Activated T-cell treated with anti-CD3 and anti-CD28 coated beads for 1 hour (primary cell): ENCODE measurements at places on chromosomes 1 and 21.
A peak's percentile ranks its signal among the peaks of the same experiment; 100 is the strongest.

GRCh38 chr21:15309721-15310120 lies 244.9 kb upstream of the NRIP1 start:
- DNase-seq: no peak

DNA sequence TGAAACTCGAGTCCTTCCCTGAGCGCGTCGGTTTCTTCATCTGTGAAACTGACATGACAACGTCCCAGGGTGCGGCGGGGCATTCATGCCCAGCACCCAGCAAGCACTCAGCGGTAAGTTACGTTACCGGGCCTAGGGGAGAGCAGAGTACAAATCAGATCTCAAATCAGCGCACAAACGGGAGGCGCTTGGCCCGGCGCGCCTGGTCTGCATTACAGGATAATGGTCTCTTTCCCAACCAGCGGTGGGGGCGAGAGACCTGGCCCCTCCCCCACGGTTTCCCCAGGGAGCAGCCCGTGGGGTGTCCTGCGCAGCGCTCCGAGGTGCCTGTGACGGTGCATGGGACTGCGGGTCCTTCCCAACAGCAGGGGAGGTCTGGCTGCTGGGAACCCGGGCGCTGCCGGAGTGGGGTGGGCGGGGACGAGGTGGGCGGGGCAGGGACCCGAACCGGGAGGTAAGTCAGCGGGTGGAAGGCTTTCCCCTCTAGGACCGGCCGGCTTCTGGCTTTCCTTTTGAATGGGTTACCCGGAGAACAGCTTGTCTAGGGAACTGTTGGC lies 1.0 kb downstream of the TMEM51 start:
- no peak for DNase-seq

- no peak for DNase-seq
These were observed 70.2 kb downstream of the TRIM11 start for GRCh38 chr1:228336308-228337030.

- DNase-seq: no peak
These were observed 28.6 kb upstream of the PARP1 start for GRCh38 chr1:226436472-226436854.

- DNase-seq: no peak
These were observed 13.2 kb downstream of the KRTAP26-1 start for GRCh38 chr21:30306884-30307283.

DNA sequence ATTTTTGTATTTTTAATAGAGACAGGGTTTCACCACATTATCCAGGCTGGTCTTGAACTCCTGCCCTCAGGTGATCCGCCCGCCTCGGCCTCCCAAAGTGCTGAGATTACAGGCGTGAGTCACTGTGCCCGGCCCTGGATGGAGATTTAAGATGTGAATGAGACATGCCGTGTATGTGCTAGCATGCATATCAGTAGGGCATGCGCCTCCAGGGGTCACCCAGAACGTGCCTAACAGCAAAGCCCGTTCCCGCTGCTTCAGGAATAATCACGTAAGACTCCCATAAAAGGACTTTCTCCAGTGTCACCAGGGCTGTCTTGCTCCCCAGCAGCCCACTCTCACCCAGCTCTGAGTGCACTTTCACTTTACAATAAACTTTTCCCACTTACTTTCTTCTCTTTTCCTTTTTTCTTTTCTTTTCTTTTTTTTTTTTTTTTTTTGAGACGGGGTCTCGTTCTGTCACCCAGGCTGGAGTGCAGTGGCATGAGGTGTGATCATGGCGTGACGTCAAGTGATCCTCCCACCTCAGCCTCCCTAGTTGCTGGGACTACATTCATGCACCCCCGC lies 46.9 kb upstream of the DISP3 start:
- no peak for DNase-seq

- DNase-seq: no peak
These were observed 102.4 kb upstream of the BACE2 start for GRCh38 chr21:41065539-41065938.

GRCh38 chr1:114979278-114979891 lies 50.2 kb upstream of the TSHB start:
- DNase-seq: peak; percentile 61

DNA sequence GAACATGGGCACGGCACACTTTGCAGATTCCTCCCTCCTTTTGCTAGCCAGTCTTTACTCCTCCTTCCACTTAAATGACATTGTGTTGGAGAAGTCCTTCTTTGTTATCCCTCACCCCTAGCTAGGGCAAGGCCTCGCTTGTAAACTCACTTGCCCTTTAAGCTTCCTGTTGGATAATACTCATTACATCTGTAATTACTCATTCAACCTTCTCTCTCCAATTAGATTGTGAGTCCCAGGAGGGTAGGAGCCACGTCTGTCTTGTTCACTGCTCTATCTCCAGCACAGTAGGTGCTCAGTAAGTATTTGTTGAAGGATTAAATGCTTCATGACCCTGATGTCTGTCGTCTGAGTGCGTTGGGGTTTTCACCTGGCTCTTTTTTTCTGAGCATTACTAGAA lies 98.7 kb upstream of the USP24 start:
- no peak for DNase-seq

GRCh38 chr1:162021124-162021523 lies 2.5 kb downstream of the OLFML2B start:
- no peak for DNase-seq

DNA sequence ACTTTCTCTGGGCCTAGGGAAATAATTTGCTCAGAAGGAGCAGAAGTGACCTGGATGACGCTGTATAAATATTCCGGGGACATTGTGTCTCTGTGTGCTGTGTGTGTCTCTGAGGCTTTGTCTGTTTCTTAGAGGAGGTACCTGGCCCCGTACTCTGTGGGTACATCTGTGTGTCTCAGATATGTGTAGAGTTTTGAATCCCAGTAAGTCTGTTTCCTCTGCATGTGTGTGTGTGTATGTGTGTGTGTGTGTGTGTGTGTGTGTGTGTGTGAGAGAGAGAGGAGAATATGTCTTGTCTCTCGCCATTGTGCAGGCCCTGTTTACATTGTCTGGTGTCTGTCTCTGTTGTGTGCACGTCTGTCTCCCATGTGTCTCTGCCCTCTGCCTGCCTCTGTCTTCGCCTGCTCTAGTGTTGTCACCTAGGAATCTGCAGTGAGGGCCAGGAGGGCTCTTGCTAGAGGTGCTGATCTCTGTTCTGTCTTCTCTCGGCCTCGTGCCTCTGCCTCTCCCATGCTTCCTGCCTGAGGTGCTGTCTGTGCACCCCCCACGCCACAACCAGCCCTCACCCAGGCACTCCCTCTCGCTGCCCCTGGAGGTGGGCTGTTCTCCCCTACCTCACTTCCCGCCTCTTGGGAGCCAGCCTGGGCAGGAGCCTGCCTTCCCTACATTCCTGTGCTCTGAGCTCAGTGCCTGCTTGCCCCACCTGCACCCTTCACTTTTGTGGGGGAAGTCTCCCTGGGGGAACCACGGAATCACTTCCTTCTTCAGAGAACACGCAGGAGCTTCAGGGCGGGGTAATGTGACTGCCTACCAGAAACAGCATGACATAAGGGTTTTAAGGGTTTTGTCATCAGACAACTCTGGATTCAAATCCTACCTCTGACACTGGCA lies 5.9 kb downstream of the MAP7D1 start:
- DNase-seq: peak; percentile 31

- no peak for DNase-seq
These were observed 8.8 kb downstream of the MYCL start for GRCh38 chr1:39892601-39893595.

- DNase-seq: no peak
These were observed at the start of gene CRYBG2 for GRCh38 chr1:26353976-26354820. CRYBG2 (minus strand) TSS chr1:26354130; CDS start chr1:26346657, 7,473 bp downstream.

DNA sequence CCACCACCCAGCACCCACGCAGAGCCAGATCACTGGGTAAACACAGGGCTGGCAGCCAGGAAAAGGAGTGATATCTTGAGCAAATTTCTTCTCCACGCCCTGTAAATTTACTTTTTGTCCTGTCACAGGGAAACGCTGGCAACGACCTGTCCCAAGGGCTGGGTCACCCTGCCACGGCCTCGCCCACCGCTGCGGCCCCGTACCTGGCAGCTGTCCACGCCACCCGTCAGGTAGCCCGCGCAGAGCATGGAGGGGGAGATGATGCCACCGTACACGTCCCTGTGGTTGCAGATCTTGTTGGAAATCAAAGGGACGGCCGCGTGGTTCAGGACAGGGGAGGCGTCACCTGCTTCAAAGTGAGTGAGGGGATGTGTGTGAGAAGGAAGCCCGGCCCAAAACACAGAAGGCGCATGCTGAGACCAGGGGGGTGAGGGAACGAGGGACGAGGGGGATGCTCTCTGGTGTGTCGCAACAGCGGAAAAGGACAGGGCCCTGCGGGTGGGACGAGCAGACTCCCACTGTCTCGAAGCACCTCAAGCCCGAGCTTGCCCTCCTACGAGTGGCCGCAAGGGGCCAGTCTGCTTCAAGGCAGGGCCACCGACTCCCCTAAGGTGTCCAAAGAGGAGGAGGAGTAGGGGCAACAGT lies 10.1 kb upstream of the TFF1 start:
- no peak for DNase-seq

DNA sequence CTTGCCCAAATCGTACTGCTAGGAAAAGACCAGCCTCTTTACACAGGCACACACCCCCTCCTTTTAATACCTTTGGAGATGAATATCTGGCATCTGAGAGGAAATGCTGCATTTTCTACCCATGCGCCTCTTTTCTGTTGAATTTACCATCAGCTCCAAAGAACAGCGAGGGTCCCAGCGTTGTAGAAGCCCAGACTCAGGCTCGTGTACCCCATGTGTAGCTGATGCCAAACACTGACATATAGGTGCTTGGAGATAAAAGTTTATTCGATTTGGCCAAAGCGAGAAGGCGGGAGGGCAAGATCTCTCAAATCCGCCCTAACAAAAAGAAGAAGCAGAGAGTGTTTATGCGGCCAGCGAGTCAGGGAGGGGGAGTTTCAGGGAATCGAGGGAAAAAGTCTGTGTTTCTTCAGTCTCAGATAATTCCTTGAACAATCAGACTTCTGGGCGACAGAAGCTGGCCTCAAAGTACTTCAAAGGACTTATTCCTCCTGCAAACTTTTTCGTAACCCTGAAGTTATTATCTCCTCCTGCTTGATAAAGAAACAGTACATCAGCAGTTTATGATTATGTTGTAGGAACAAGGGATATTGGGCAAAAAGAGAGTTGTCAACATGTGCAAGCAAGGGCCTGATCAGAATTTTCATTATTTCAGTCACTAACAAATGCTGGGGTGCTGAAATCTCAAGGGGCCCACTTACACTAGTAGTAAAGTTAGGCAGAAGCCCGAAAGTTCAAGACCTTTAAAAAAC lies 642 bp upstream of the CREG1 start:
- DNase-seq: no peak
